Stomach (tissue), 19 donors: ENCODE measurements at places on chromosomes 5 and 9. TPM values are rescaled to one million over a fixed set of nuclear protein-coding genes. Genes with fewer than 3 reads are reported as not detected.

DNA sequence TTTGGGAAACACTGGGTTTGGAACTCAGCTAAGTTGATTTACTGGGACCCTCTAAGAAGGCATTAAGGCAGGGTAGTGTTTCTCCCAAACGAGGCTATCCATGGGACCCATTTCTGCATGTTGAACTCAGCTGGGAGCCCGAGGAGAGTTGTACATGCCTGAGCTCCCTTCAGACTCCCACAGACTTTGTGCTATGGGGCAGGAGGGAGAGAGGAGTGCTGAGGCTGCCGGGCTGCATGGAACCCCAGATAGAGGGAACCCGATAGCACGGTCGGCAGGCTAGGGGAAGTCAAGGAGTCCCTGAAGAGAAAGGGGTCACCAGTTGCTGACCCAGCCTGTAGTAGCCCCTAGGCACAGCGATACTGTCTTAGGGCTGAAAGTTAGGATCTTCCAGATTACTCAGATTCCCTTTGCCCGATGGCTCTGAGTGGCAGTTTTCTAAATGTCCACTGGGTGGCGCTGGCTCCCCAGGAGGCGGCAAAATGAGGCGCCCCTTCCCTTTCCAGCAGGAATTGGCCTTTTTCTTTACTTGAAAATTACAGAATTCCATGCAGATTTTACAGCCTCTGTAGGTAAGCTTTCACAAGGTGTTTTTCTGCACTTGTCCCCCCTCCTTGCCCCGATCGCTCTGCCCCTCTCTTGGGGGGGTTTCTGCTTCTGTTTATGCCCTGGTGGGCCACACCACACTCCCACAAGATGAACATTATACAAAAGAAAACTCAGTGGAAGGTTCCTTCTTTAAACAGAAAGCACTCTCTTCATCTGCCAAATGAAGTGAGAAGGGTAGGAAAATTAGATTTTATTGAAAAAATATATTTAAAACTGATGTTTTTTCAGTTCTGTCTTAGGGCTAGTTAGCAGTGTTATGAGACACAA, 17.8 kb downstream of the NANS start:
- no peak overlapping the region for H3K4me3 ChIP-seq
- peak; percentile 81 for DNase-seq

The PDE8B gene
- 8.1 TPM for total RNA-seq

The FUBP3 gene
- total RNA-seq: 16.2 TPM

- H3K4me3 ChIP-seq: no peak overlapping the region
- peak; percentile 61 for DNase-seq
- no peak overlapping the region for H3K27ac ChIP-seq
- H3K27me3 ChIP-seq: no peaks in the 10 kb centered on the region
These were observed 317.0 kb upstream of the ADCY2 start for GRCh38 chr5:7078901-7079300.

The ORM2 gene
- not detected for total RNA-seq

DNA sequence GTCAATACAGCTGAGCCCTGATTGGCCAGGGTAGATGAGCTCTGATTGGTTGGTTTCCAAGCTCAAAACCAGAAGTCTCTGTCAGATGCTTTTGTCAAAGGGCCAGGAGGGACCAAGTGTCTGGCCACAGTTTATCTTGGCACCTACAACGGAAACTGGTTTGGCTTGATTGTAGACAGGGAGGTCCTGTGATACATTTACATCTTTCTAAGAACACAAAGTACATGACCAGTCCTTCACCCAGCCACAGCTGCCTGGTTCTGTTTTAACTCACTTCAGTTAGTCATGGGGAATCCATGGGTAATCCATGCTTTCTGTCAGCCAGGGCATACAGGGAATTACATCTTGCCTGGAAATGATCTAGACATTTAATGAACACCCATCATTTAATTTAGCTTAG, 171.2 kb downstream of the SLC12A2 start:
- H3K27me3 ChIP-seq: no peaks in the 10 kb centered on the region
- DNase-seq: no peak
- no peak overlapping the region for H3K4me3 ChIP-seq
- H3K36me3 ChIP-seq: no peaks in the 10 kb centered on the region
- no peak overlapping the region for H3K27ac ChIP-seq
